ENCODE measurements at places on chromosomes 11 and 22.
A peak's percentile ranks its signal among the peaks of the same experiment; 100 is the strongest.

DNA sequence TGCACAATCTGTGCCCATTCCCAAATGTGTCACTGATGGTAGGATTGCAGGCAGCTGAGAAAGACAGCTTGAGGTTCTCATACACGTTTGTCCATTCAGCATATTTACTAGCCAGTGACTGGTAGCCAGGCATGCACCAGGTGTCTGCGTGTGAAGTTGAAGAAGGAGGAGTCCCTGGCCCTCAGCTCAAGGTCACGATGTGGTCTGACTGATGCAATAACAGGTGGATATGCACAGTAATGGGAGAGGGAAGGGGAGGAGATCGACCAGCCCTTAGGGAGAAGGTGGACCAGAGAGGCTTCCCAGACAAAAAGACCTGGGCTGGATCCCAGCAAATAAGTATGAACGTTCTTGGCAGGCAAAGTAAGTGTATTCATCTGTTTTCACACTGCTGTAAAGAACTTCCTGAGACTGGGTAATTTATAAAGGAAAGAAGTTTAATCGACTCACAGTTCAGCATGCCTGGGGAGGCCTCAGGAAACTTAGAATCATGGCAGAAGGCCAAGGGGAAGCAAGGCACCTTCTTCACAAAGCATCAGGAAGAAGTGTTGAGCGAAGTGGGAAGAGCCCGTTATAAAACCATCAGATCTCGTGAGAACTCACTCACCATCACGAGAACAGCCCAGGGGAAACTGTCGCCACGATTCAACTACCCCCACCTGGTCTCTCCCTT, 96.0 kb downstream of the MN1 start:
- DNase-seq: no peak

- no peak for DNase-seq
Measured at GRCh38 chr11:124297921-124298320, 15.8 kb downstream of the OR8D1 start.

DNA sequence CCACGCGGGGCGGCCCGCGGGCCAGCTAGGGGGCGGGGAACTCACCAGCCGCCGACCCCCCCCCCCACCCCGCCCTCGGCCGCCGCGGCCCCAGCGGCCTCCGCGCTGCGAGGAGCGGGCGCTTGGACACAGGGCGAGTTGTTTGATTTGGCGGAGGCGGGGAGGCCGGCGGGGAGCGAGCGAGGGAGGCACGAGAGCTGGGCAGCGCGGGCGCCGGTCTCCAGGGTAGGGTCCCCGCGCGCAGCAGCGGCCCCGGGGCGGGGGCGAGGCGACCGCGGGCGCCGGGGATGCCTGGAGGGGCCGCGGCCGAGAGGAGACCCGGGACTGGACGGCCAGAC, 64.4 kb downstream of the NAV2 start:
- no peak for DNase-seq

DNA sequence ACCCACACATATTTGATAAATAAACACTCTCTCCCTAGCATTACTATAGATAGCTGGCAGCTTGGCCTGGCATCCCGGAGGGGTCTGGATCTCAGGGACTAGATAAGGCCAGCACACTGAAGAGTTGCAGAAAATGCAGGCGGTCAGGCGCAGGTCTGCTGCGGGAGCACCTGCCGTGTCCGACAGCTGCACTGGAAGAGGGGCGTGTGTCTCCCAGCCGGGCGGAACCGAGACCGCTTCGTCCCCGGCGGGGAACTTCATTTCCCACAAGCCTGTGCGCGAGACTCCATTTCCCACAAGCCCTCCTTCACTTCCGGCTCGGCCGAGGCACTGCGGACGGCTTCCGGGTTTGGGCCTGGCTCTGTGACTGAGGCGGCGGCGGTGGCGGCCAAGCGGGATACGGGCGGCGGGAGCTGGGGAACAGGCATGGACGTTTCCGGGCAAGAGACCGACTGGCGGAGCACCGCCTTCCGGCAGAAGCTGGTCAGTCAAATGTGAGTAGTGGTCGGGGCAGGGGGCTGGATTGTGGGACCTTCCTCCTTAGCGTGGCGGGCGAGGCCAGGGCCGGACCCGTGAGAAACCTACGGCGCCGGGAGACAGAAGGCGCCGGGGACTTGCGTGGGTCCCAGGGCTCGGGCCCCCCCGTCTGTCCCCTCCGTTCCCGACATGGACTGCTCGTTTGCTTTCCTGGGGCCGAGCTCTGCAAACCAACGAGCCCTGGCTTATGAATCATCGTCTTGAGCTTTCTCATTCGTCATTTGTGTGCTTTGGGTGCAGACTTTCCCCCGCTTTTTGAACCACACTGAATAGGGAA, at the start of gene MED15:
MED15 (plus strand) TSS at position 358 of the 814 bp plus-strand sequence; CDS start at position 427, 69 bp downstream.
- DNase-seq: peak; percentile 76

DNA sequence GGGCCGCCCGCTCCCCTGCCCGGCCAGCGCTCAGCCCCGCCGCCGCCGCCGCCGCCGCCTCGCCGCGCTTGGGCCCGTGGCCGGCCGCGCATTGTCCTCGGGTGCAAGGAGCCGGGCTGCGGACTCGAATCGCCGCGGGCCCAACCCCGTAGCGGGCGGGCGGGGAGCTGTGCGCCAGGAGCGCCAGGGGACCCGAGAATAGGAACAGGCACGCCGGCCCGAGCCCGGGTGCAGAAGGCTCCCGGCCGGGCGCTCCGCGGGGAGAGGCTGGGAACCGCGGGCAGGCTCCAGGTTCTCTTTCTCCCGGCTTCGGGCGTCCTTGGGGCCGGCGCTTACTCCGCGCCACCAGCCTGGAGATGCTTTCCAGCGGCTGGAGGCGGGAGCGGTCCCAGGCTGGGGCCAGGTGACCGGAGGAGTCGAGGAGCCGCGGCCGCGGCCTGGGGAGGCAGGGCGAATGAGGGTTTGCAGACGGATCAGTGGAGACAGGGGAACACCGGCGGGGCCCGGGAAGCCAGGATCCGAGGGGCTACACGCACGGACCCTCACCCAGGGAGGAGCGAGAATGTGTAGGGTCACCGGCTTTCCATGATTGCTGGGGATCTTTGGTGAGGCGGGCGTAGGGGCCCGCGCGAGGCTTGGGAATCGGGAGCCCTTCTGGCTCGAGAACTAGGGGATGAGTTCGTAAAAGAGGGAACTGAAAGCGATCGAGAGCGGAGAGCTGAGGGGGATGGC, 726 bp downstream of the PKNOX2 start:
- no peak for DNase-seq

- no peak for DNase-seq
Measured at GRCh38 chr11:119614222-119615002, 114.6 kb downstream of the NECTIN1 start.

DNA sequence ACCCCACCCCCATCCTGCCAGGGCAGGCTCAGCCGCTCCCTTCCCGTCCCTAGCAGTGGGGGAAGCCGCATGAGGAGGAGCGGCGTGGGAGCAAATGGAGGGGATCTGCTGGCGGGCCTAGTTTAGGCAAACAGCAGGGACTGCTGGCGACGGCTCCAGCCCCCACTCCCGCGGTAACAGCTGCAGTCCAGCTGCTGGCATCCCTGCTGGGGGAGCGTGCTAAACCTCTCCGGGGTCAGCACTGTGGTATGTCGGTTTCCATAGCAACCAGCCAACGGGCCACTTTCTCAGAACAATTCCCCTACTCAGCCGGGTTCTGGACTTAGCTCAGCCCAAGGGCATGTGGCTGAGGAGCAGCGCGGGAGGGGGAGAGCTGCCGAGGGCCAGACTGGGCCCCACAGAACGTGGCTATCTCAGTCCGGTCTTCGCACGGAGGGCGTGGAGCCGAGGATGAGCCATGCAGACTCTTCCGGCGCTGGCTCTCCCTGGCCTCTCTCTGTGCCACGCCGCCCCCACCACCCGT, 98.8 kb downstream of the PKNOX2 start:
- no peak for DNase-seq

DNA sequence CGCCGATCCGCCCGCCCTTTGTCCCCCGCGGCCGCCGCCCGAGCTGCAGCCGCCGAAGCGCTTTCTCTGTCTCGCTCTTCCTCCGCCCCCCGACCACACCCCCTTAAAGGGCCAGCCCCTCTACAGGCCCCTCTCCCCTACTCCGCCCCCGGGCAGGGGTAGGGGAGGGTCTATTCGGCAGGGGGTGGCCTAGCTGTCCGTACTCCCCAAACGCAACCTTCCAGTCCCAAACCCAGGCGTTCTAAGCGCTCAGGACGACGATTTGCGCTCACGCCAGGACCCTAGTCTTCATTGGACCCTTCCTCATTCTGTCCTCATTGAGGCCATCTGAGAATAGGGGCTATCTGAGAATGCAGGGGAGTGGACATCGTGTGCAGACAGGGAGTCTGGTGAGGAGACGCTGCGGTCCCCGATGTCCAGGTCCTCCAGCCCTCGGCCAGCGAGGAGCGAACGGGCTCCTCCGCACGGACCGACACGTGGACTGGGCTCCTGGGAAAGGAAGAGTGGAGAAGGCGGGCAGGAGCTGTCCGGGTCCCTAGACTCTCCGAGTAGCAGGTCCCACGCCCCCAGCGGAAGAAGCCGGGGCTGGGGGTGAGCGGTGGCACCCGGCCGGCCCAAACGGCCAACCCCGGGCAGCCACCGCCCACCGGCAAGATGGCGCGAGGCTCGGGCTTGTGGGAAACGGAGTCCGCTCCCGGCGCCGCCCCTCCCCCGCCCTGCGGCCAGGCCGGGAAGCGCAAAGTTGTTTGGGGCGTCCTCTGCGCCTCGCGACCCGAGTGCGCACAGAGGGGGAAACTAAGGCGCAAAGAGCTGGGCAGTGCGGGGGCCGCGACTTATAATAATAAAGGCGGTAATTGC, at the start of gene PPP1R14B:
PPP1R14B (minus strand) TSS at position 73 of the 858 bp plus-strand sequence. CDS start 270 bp downstream, outside the sequence.
- peak; percentile 63 for DNase-seq

GRCh38 chr22:17155941-17156340, 3.1 kb downstream of the HDHD5 start:
- DNase-seq: no peak

DNA sequence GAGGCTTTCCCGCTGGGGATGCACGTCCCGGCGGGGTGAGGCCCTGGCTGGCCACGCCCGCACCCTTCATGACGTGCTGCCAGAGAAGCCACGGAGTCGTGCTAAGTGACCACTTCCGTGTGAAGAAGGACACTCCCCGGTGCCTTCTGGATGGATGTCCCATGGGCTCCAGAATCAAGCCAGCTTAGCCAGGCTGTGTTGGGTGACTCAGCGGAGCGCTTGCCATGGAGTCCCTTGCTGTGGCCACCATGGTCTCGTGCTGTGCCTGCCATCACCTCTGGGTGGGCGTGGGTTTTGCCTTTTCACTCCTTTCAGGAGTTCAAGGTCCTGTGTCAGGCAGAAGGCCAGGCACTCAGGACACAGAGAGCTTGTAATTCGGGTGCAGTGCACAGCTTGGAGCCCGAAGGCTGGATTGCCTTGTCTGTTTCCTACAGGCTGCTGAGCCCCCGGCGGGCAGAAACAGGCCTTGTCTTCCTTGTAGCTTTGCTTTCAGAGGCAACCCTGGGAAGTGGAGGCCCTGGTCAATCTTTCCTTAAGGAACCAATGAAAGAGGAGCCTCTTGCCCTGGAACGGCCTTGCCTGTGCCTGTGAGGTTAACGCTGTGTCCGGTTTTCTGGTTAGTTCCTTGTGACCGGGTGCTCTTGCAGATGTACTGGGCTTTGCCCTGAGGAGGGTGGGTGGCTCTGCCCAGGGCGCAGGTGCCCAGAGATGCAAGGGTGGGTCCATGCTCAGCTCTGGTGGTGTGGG, 268.6 kb downstream of the TBC1D22A start:
- no peak for DNase-seq

GRCh38 chr11:104106136-104106754, 57.7 kb downstream of the PDGFD start:
- DNase-seq: no peak

DNA sequence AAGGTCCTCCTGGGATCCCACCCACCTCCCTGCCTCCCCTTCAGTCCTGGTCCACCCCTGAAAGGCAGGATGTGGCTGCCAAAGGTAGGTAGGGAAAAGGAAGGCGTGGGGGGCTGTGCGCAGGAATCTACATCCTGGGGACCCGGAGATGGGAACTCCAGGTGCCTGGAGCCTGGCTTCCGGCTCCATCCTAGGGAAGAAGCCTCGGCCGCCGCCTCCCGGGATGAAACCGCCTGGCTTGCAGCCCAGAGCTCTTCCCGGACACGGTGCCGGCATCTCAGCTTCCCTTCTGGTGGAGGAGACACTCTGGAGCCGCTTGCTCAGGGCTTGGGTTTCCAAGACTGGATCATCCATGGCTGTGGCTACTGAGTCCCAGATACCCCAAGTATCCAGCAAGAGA, 33.3 kb upstream of the PDGFB start:
- no peak for DNase-seq

Measured in stimulated activated CD8-positive, alpha-beta memory T cell treated with anti-CD3 and anti-CD28 coated beads, Interleukin-7, amount 100 ng/mL, for 4 hours (primary cell).